Breast epithelium (tissue), 4 donors: ENCODE measurements at places on chromosomes 16 and 17.

- no peaks in the 10 kb centered on the region for H3K4me1 ChIP-seq
- H3K4me3 ChIP-seq = no peak overlapping the region
- no peaks in the 10 kb centered on the region for H3K27me3 ChIP-seq
- H3K36me3 ChIP-seq = no peaks in the 10 kb centered on the region
- H3K27ac ChIP-seq = no peak overlapping the region
These were observed 93.8 kb downstream of the PGS1 start for GRCh38 chr17:78472035-78472905.

- no peak overlapping the region for H3K27ac ChIP-seq
- no peak overlapping the region for H3K4me3 ChIP-seq
- H3K4me1 ChIP-seq = no peaks in the 10 kb centered on the region
- H3K36me3 ChIP-seq = no peaks in the 10 kb centered on the region
These were observed 603.8 kb downstream of the CDH8 start for GRCh38 chr16:61432421-61432820.

DNA sequence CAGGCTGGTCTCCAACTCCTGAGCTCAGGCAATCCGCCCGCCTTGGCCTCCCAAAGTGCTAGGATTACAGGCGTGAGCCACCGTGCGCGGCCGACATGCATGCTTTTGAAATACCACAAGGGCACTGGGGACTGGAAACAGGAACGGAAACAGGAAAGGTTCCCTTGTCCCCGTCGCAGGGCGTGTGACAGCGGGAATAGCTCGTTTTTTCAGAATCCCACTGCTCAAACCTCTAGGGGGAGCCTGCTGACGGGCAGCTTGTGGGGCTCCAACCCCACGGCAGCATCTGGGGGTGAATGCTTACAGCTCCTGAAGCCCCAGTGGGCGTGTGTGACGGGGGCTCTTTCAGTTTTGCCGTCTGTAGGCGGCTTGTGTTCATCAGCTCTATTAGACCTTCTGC is 18.8 kb upstream of the ASGR2 start:
- peak overlapping the region; percentile 61 for H3K27ac ChIP-seq
- H3K4me1 ChIP-seq = no peaks in the 10 kb centered on the region
- no peaks in the 10 kb centered on the region for H3K36me3 ChIP-seq
- no peaks in the 10 kb centered on the region for H3K27me3 ChIP-seq
- DNase-seq = no peak

DNA sequence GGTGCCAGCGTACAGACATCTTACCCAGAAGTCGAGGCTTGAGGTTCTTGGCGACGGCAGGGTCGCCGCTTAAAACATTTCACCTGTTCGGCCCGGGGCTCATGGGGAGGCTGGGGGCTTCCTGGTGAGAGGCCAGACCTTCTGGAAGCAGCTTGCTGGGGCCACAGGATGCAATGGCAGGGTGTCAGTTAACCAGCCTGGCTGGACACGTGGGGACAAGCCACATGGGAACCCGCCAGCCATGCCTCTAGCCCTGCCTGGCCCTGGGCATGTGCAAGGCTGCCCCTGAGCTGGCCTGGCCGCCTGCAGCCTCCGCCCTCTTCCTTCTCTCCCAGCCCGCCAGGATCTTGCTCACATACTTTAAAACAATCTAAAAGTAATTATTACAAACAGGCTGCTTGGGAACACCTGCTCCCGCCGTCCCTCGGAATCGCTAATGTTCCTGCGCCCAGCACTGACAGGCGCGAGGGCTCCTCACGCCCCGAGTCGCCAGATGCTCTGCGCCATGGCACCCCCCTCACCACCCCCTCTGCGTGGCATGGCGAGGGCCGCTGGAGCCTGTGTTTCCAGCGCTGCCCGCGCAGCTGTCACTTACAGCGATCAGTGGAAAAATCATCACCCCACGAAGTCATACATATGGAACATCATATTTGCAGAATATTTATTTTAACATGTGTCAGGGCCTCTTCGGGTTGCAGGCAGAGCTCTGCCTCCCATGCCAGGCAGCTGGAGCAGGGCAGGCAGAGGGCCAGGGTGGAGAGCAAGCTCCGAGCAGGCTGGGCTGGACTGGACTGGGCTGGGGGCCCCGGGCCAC is 188.7 kb upstream of the GSE1 start:
- no peak overlapping the region for H3K27ac ChIP-seq
- no peak for DNase-seq
- H3K4me3 ChIP-seq = no peak overlapping the region

DNA sequence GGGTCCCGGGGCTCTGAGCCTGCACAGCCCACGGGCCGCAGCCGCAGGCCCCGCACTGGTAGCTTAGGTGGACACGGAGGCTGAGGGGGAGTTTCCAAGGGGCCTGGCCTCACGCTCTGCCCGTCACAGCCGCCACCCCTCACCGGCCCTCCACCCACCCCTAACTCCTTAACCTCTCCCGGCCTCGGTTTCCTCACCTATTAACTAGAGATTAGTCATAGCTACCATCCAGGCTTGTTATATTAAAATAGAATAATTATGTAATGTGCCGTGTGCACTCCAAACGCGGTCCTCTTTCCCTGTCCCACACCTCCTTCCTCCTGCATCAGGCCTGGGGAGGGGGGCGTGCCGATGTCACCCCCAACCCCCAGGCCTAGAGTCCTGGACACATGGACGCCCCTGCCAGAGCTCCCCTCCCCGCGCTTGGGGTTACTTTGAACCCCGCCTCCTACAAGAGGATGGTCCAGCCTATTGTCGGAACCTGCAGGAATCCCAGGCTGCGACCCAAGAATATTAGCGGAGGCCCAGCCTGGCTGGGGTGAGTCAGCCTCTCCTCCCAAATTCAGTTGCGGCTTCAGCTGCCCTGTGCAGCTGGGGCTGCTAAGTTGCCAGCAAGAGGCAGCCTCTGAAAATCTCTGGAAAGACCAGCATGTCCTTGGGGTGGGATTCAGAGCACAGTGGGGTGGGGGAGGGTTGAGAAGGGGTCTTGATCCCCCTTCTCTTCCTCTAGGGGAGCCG is 17.3 kb downstream of the SOCS3 start:
- peak overlapping the region; percentile 44 for H3K4me3 ChIP-seq
- H3K36me3 ChIP-seq = no peaks in the 10 kb centered on the region
- no peaks in the 10 kb centered on the region for H3K27me3 ChIP-seq

GRCh38 chr17:78121801-78122215 is 6.7 kb downstream of the TMC6 start:
- H3K4me3 ChIP-seq = no peak overlapping the region
- no peak for DNase-seq
- H3K4me1 ChIP-seq = no peaks in the 10 kb centered on the region
- H3K27ac ChIP-seq = no peak overlapping the region
- peaks cover 3% of the 10 kb centered on the region for H3K36me3 ChIP-seq

DNA sequence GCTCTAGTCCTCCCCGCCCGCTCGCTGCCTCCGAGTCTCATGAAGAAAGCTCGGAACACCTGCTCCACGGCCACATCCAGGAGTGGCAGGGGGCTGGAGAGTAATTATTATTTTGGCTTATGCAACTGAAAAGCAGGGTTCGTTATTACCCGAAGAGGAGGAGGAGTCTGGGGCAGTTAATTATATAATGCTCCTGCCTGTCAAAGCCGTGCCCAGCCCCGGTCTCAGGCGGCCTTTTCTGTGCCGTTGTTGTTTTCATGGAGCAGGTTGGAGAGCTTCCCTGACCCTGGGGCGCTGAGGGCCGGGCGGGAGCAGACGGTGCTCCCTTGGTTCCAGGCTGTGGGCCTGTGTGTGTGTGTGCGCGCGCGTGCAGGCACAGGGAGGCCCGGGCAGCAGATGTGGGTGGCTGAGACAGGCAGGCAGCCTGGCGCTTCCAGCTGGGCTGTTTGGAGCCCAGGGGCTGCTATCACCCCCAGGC is 2.4 kb downstream of the JPH3 start:
- no peak overlapping the region for H3K4me3 ChIP-seq
- peaks cover 4% of the 10 kb centered on the region for H3K4me1 ChIP-seq

GRCh38 chr17:72406498-72406897 is 285.7 kb downstream of the SOX9 start:
- H3K27me3 ChIP-seq = no peaks in the 10 kb centered on the region
- no peaks in the 10 kb centered on the region for H3K4me1 ChIP-seq
- H3K27ac ChIP-seq = peak overlapping the region; percentile 87
- no peaks in the 10 kb centered on the region for H3K36me3 ChIP-seq

- no peaks in the 10 kb centered on the region for H3K36me3 ChIP-seq
- DNase-seq = no peak
- no peaks in the 10 kb centered on the region for H3K4me1 ChIP-seq
- H3K27me3 ChIP-seq = no peaks in the 10 kb centered on the region
These were observed 22.4 kb downstream of the MIS12 start for GRCh38 chr17:5508810-5509209.

GRCh38 chr16:70808371-70808770 is 7.4 kb upstream of the VAC14 start:
- no peaks in the 10 kb centered on the region for H3K27me3 ChIP-seq
- H3K27ac ChIP-seq = no peak overlapping the region
- H3K4me1 ChIP-seq = no peaks in the 10 kb centered on the region
- no peak for DNase-seq
- H3K4me3 ChIP-seq = no peak overlapping the region
